T-helper 17 cell (primary cell): ENCODE measurements at places on chromosomes 1 and 21.

DNA sequence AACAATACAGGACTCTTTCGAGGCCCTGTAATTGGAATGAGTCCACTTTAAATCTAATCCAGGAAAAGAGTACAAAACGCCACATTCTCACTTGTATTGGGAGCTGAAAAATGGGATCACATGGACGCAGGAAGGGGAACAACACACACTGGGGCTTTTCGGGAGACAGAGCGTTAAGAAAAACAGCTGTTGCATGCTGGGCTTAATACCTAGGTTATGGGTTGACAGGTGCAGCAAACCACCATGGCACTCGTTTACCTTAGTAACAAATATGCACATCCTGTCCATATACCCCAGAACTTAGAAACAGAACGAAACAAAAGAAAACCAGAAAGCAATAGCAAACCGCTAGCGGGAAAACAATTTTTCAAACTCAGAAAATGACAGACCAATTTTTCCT lies 1532.7 kb upstream of the TPTE start:
- no peak for DNase-seq

DNA sequence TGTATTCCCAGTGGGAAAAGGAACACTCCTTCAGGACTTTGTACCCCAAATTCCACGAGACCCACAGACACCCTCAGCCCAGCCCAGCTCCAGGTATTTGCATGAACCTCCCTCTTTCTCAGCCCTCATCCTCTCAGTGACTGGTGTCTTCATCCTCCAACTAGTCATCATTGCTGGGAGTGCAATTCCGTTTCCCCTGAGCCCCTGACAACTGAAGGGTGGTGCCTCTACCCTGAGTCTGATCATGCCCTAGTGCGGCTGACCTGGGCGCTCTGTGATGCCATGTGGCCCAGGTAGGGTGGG lies 3.8 kb upstream of the ZNF692 start:
- no peak for DNase-seq

GRCh38 chr21:36646011-36646410 lies 52.9 kb upstream of the SIM2 start:
- DNase-seq = no peak

- no peak for DNase-seq
Observed at GRCh38 chr21:23401278-23401677, 2206.0 kb downstream of the MRPL39 start.

DNA sequence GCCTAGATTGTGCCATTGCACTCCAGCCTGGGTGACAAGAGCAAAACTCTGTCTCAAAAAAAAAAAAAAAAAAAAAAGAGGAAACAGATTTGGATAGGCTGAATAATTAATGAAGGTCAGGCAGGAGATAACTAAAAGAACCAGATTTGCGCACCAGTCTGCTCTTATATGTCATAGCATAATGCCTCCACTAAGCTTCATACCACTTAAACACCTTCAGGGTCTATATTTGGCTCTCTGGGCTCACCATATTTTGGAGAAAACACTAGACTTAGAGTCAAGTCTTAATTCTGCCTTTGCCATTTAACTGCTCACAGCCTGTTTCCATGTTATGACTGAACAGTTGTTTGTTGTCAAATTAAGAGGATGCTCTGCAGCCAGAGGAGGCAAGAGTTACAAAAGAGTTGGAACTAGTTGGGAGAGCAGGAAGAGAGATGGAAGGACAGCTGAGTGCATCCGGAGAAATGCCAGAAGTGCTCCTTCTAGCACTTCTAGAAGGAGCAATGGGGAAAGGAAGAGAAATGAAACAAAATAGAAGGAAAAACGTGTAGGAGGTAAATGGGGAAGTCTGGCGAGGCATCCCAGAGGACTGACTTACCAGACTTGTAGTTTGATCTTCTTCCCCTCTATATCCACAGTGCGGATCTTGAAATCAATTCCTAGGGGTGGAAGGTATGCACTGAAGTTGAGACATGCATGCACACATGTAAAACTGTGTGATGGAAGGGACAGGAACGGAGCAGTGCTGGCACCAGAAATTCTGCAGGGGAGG lies 1.8 kb downstream of the RAB13 start:
- DNase-seq = no peak

DNA sequence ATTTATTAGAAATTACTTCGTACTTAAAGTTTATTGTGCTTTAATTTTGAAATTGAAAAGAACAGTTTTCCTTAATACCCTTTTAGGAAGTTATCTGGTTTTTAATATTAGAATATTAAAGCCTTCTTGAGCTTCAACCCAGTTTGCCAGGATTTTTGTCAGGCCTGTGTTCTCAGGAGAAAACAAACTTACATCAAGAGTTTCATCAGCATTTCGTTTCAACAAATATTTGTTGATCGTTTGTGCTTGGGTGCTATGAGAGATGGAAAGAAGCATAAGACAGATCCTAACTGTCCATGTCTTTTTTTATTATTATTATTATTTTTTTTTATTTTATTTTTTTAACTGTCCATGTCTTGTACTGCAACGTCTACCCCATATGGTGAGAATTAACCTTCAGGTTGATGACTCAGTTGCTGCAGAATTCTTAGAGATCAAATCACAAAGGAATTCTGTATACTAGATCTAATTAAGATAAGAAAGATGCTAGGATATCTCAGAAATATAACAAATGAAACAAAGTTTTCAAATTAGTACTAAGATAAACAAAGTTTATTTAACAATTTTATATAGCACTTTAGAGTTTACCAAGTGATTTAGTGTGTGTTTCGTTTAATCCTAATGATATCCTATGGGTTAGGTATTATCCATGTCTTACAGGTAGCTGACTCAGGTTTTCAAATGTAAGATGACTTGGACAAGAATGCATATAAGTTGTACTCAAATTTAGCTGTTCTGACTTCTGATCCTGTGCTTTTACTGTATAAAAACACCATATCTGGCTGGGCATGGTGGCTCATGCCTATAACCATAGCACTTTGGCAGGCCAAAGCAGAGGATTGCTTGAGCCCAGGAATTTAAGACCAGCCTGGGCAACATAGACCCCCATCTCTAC lies 14.3 kb downstream of the FBXO28 start:
- no peak for DNase-seq

- DNase-seq = no peak
Observed at GRCh38 chr1:209675565-209676154, 448 bp downstream of the G0S2 start.

DNA sequence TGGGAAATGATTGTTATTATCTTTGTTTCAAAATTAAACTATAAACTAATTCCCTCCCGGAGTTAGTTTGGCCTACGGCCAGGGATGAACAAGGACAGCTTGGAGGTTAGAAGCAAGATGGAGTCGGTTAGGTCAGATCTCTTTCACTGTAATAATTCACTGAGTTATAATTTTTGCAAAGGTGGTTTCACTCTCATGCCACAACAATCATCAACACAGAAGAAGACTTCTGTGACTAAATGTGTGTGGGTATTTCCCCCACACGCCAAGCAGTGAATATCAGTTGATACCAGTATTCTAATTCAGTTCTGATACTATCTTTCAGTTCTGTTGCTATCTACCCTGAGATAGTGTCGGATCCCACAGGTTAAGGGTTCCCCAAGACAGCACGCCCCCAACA lies 215.1 kb downstream of the S1PR1 start:
- no peak for DNase-seq
